ENCODE measurements at places on chromosomes 5 and 9.

DNA sequence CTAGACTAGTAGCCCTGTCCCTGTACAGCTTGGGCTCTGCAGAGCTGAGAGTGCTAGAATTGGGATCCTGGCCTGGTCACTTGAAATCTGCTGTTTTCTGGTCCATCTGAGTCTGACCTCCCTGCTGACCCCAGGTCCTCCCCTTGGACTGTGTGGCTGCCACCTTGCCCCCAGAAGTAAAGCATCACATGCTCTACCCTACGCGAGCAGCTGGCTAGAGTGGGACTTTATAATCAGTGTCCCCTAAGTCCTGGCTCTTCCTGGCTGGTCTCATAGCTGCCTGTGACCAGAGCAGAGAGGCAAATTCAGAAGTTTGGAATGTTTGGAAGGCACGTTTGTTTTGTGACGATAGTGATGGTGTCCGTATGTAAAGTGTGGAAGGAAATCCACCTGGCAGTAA, 81.0 kb downstream of the ARHGEF28 start:
- no peak for DNase-seq

GRCh38 chr9:86549920-86550319, 195.7 kb upstream of the TUT7 start:
- no peak for DNase-seq

DNA sequence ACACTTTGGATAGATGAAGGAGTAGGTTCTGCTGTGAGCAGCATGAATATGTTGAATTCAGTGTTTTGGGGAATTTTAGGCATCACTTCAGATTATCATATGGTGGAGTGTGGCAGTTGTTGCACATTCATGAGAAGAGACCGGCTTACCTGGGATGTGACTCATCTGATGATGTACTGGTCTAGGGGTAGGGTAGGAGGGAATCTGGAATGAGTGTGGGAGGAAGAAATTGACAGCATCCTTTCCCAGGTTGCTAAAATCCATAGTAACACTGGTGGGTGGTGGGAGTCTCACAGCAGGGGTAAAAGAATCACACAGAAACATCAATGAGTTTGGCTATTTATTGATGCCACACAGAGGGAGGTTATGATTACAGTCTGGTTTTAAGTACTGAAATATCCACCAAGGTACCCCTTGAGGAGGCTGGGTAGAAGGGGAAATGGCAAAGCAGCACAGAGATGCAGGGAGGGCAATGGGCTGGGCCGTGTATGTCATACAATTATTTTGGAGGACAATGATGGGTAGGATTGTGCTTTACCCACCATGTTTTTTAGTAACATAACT, 82.5 kb downstream of the TARS1 start:
- DNase-seq, result no peak

DNA sequence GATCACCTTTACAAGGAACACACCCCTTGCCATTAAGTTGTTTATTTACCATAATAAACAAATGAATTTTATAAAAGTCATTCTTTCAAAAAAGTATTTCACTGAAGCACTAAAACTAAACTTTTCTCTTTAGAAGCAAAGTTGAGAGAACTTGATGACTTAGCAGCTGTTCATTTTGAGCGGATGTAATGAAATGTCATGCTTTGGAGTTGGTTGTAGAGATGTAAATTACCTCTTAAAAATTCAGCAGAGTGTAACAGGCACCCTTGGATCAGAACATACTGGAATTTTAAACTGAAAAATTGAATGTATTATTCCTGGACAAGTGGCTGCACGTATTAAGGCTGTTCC, 617.2 kb downstream of the PDE4D start:
- DNase-seq, result no peak

GRCh38 chr5:443239-444151, 519 bp downstream of the EXOC3 start:
- DNase-seq, result peak; percentile 50

- DNase-seq, result no peak
These were observed 47.3 kb downstream of the MED27 start for GRCh38 chr9:132032238-132032950.

- DNase-seq, result no peak
These were observed 208.0 kb upstream of the TRIM32 start for GRCh38 chr9:116479056-116479544.

GRCh38 chr5:18968966-18969365, 1019.0 kb downstream of the CDH18 start:
- DNase-seq, result no peak

DNA sequence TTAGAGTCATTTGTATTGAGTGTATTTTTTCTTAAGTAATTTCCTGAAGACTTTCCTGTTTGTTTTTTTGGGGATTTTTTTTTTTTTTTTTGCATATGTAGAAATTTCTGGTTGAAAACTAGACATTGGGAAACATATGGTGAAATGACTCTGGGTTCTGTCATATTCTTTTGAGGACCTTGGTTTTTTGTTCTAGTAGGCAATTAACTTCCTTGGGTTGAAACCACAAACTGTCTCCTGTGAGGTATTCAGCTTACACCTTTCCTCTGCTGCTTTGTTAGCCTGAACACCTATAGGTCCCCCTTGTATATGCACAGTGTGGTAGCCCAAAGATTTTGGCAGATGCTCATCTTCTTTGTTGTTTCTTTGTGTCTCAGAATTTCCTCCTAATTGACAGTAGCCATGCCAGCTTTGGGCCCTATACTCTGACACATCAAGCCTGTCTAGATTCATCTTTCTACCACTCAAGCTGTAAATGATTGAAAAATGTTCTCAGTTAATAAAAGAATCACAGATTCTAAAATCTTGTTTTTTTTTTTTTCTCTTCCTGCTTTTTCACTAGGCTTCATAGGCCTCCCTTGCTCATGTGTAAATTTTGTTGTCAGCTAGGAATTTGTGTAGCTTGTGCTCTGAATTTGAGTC, 140.6 kb downstream of the COMMD10 start:
- DNase-seq, result no peak

- no peak for DNase-seq
These were observed 170.7 kb downstream of the PDE4D start for GRCh38 chr5:59722874-59723273.

GRCh38 chr9:126813072-126813471, 8.2 kb downstream of the ZBTB43 start:
- DNase-seq, result no peak

DNA sequence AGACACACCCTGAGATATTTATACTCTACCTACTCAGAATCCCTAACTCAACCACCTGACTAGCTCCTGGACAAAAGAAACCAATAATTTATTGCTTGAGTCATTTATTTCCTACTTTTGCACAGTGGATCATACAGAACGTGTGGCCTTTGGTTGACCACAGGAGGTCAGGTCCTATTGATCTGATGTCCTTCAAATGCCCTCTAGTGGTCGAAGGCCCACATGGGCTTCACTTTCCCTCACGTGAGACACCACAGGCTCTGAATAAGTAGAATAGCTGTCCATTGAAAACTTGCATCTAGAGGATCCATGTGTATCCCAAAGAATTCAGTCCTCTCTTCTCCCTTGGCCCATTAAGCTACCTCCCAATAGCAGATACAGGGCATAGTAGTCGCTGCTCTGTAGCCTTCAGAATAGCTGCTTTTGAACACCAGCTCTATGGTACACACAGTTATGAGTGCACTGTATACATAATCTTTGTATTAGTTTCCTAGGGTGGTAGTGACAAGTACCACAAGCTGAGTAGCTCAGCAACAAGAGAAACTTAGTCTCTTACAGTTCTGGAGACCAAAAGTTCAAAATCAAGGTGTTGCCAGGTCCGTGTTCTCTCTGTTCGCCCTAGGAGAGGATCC, 177.6 kb upstream of the SMARCA2 start:
- no peak for DNase-seq

- no peak for DNase-seq
These were observed 40.6 kb downstream of the IRX2 start for GRCh38 chr5:2710910-2711309.

- no peak for DNase-seq
These were observed 16.1 kb upstream of the SPOCK1 start for GRCh38 chr5:137515238-137515637.

DNA sequence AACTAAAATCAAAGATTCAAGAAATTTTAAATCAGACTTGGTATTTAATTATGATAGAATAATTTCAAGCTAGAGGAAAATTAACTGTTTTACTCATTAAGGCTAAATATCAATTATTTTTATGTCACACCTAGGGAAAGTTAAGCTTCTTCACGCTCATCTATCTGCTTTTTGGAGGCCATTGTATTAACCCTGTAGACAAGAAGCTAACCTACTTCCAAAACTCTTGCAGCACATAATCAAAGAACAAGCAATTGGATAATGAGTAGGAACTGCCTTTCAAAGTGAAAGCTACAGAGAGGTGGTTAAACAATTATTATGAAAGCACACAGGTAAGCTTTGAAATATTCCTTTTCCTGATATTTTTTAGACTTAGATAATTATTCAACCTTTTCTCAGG, 6.7 kb downstream of the EBF1 start:
- no peak for DNase-seq

- no peak for DNase-seq
These were observed 2.6 kb upstream of the SLC25A51 start for GRCh38 chr9:37906312-37907239.

DNA sequence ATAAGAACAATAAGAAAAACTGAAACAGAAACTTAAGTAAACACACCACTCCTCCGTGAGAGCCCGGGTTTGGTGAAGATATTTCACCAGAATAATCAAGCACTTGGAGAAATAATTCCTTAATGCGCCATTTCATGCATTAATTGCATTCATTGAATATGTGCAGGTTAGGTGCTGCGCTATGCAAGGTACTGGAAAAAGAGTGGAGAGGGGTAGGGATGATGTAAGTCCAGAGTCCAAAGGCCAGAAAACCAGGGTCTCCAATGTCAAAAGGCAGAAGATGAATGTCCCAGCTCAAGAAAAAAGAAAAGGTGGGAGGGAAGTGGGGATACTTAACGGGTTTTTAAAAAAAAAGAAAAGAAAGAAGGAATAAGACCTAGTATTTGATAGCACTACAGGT, 669 bp upstream of the ZFP37 start:
- DNase-seq, result no peak

DNA sequence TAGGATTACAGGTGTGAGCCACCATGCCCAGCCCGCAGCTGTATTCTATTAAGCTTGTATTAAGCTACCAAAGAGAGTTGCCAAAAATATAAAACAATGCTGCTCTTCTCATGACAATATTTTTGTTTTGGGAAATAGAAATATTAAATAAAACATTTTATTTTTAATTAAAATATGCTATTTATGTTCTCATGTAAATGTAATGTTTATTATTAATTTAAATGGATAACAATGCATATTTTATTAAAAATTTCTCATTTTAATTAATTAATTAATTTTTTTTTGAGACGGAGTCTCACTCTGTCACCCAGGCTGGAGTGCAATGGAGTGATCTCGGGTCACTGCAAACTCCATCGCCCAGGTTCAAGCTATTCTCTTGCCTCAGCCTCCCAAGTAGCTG, 117.5 kb downstream of the ANKRD55 start:
- DNase-seq, result no peak

DNA sequence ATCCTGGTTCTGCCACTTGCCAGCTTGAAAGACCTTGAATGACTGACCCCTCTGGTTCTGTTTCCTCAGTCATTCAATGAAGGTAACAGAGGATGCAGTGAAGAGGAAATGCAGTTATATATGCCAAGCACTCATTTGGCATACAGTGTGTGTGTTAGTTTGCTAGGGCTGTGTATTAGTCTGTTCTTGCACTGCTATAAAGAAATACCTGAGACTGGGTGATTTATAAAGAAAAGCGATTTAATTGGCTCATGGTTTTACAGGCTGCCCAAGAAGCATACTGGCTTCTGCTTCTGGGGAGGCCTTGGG, 8.6 kb upstream of the WHRN start:
- DNase-seq, result no peak

GRCh38 chr5:180343831-180344695, 9.1 kb downstream of the GFPT2 start:
- no peak for DNase-seq

- DNase-seq, result no peak
These were observed 163.1 kb upstream of the TLE4 start for GRCh38 chr9:79408617-79409016.

GRCh38 chr5:123845356-123846100, 333.6 kb downstream of the CSNK1G3 start:
- DNase-seq, result no peak

GRCh38 chr5:143261748-143262392, 141.6 kb downstream of the NR3C1 start:
- no peak for DNase-seq

- DNase-seq, result no peak
These were observed 8.9 kb downstream of the WNK2 start for GRCh38 chr9:93192721-93193387.

DNA sequence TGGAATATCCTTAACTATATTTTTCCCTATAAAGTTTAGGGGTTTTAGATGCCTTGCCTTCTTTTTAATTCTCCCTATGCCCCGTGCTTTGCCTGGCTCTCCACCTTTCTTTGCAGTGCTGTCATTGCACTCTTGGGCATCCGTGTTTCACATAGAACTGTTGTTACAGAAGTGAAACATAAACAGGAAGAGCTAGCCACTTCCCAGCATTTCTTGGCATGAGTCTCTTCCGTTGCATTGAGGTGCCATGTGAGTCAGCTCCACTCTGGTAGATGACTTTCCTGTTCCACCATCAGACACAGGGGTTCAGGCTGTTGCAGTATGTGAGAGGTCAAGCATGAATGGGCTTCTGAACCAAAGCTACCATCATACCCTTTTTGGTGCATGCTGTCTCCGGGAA, 73.4 kb downstream of the ANGPTL2 start:
- DNase-seq, result no peak

DNA sequence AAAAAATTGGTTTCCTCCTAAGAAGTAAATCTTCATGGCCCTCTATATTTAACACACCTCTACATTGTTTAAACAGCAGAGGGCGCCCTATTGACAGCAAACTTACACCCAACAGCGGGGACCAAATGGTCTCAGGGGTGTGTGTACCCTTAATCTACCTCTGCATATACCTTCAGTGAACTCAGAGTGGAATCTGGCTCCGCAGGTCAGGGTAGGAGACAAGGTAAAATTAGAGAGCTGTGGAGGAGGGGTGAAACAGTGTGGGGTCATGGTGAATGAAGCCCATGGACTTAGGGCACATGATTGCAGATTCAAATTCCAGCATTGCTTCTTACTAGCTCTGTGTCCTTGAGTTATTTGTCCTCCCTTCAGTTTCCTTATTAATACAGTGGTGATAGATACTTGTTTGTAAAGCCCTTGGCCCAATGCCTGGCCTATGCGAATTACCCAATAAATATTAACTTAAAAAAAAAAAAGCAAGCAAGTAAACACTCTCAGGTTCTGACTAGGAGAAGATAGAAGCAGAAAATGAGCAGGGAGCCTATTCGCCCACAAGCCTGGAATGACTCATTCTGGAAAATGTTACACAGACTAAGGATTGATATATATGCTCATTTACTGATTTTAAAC, 122.9 kb downstream of the CAVIN4 start:
- DNase-seq, result no peak

DNA sequence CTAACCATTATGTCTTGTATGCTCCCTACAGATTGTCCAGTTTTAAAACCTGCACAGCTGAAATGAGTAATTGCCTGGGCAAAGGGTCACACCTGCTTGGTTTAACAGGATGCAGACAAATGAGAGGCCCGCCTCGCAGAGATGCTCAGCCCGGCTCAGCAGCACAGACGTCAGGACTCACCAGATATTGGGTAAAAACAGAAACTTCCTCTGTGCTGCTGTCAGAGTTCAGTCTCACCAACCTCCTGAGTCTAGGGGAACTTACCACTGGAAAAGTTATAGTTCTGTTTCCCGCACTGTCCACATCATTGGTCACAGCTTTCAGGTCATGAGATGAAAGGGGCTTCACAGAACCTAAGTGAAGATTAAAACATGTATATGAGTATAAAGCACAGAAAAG, 152.5 kb downstream of the ESM1 start:
- no peak for DNase-seq

Measured in memory B cell (primary cell).